ENCODE measurements at places on chromosomes 6 and 20.

- DNase-seq, result no peak
Measured at GRCh38 chr6:96059586-96059985, 43.8 kb downstream of the FUT9 start.

- DNase-seq, result no peak
Measured at GRCh38 chr6:22134308-22134707, 162.5 kb downstream of the PRL start.

GRCh38 chr6:68317366-68317765 lies 317.7 kb upstream of the ADGRB3 start:
- no peak for DNase-seq

DNA sequence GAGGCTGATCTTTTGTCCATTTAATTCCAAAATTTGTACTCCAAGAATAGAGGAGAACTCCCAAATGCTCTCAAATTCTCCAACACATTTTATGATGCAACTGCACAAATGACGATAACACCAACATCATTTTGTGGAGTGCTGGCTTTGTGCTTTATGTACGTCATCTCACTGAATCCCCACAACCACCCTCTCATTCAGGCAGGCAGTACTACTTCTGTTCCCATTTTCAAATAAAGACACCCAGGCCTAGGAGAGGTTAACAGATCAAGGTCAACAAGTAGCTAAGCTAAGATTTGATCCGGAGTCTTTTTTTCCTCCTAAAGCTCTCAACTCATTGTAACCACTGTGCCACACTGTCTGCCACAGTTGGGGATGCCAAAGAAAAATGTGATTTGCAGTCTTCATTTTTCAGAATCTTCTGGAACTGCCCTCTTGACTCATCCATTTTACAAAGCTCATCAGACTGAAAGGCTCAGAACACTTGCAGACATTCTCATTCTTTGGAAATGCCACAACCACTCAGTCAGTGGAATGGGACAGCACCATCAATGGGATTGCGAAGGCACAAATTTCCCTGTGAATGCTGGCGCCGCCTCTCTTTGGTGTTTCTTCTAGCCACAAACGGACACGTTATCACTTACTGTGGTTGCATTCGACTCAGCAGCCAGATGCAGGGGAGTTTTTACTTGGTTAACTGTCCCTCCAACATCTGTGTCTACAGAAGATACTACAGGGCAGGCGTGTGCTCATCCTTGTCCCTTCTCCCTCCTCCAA lies 184.4 kb downstream of the GJA10 start:
- DNase-seq, result no peak

GRCh38 chr20:48578397-48579098 lies 249.3 kb downstream of the PREX1 start:
- DNase-seq, result no peak

GRCh38 chr20:12061466-12061865 lies 143.8 kb downstream of the BTBD3 start:
- no peak for DNase-seq

DNA sequence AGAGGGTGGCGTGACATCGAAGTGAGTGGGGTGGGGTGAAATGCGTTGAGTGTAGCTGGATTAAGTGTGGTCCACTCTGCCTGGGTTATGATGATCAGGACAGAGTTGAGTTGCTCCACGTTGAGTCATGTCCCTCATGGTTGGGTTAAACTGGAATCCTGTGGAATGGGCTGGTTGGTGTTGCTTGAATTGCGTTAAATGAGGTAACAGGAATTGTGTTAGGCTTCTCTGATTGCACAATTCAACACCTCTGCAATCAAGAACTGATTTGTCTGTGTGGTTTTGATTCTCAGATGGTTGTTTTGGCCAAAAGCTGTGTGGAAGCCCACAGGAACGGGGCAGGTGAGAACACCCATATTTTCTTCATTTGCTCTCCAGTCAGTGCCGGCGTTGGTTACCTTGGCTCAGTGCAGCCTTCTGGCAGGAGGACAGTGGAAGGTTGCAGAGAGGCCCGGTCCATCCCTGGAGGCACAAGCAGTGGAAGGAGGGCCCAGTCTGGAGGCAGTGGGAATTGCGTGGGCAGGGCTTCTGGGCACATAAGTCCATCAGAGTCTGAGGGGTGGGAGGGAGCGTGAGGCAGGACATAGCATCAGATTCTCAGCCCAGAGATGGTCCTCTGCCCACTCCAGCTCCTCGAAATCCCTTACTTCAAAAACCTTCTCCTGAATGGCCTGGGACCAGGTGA lies 11.6 kb downstream of the NOTCH4 start:
- no peak for DNase-seq

DNA sequence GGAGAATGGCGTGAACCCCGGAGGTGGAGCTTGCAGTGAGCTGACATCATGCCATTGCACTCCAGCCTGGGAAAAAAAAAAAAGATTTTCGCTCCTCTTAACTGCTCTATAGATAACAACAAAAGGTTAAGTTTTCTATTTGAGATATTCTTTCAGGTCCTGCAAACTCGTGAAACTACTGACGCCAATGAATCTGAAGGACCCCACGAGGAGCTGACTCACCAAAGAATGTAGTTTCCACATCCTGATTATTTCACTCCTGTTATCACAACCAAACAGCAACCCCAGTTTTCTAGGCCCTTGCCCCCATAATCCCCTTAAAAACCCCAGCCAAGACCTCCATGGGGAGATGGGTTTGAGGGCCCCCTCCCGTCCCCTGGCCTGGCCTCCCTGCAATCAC lies 58.7 kb downstream of the OTOR start:
- DNase-seq, result no peak

GRCh38 chr6:53179961-53180651 lies 31.5 kb upstream of the GCM1 start:
- DNase-seq, result no peak

GRCh38 chr20:57559658-57560553 lies 1.0 kb upstream of the PCK1 start:
- no peak for DNase-seq

DNA sequence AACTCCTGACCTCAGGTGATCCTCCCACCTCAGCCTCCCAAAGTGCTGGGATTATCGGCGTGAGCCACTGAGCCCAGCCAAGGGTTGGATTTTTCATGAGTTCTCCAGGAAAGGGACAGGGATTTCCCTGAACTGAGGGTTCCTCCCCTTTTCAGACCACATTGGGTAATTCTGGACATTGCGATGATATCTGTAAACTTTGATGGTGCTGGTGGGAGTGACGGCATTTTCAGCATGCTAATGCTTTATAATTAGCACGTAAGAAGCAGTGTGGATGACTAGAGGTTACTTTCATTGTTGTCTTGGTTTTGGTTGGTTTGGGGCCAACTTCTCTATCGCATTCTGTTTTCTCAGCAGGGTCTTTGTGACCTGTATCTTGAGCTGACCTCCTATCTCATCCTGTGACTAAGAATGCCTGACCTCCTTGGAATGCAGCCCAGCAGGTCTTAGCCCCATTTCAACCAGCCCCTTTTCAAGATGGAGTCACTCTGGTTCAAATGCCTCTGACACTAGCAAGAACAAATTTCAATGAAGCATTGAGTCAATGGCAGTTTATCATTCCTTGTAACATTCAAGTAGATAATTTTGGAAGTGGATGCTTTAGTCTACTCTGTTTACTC lies 156.5 kb downstream of the TTLL2 start:
- DNase-seq, result no peak

- no peak for DNase-seq
Measured at GRCh38 chr6:73537677-73538076, 16.8 kb upstream of the EEF1A1 start.

DNA sequence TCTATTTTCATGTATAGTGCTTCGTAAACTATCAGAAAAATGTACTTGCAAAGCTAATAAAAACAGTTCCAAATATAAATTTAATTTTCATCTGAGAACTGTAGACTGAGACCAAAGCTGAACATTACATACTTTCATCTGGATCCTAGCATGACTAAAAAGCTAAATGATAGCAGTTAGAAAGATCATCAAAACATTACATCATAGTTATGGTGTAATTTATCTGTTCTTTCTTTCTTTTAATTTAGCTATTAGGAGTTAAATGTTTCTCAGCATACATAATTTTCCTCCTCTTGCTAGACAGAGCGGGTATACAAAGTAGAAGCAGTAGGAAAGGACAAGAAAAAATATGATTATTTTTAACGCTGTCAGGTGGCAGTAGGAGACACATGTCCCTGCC lies 164.2 kb upstream of the THEMIS start:
- DNase-seq, result no peak

DNA sequence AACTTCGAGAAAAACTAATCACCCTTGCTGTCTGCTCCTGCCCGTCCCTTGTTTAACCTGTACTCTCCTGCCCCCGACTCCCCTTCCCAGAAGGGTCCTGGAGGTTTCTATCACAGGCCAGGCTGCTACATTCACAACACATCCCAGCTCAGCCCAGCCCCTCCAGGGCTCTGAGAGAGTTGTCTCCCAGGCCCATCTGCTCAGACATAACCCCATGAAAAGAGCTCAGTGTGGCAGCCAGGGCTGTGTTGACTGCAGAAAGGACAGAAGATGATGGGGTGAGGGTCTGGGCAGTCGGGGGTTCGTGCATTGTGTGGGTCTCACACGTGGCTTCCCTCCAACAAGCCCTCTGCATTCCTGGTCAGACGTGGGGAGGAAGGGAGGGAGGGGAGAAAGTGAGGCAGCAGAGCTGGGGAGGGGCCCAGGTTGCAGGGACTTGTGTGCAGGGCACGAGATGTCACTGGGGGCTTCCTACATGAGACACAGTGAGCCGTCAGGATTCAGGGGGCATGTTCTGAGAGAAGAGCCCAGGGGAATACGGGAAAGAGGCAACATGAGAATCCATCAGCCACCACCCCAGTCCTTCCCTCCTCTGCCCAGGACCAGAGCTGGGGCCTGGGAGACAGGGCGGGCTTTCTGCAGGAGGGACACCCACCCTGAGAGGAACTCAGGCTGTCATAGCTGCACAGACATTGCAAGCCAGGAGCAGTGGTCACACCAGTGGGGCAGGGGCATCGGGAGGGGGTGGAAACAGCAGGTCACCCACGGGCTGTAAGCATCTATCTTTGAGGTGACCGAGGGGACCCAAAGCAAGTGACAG lies 372.9 kb downstream of the PREX1 start:
- DNase-seq, result no peak

DNA sequence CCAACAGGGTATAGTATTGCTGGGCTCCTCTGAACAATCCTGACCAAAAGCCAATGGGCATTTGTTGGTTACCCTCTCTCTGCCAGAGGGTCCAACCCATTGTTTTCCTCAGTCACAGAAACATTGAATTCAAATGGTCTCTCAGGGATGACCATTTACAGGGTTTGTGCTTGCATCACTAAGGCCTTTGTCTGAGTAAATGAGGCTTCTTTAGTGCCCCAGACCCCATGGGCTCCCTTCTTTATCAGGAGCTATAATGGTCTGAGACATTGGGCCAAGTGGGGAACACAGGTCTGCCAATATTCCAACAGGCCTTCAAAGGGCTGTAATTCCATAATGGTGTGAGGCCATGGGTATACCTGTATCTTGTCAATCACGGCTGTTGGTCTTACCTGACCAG lies 27.1 kb downstream of the GSTA2 start:
- DNase-seq, result no peak

DNA sequence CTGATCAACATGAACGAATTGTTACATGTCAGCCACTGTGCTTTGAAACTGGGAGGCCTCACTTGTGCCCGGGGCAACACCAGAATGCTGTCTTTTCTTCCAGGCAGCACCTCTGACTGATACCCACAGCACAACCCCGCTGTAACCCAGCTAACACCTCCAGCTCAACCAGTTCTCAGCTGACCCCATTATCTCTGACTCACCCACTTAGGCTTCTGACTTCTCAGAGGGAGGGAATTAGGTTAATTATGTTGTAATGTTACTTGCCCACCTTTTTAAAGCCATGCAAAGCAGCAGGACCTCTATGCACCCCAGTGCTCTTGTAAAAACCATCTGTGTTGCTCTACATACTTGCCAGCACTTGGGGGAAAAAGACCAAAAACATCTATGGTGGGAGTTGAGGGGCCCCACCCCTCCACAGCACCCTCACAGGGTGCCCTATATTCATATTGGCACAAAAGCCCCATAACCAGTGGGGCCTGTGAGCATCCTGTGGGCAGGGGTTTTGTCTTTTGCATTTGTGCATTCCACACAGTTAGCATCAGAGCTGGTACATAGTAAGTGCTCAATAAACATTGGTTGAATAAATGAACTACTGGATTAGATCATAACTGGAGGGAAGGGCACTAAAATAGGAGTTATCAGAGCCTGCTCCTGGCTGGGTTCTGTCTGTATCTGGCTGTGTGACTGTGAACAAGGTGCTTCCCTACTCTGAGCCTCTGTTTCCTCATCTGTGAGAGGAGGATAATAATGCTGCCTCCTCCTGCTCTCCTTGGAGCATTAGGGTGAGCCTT lies 22.3 kb downstream of the BNIP5 start:
- no peak for DNase-seq

DNA sequence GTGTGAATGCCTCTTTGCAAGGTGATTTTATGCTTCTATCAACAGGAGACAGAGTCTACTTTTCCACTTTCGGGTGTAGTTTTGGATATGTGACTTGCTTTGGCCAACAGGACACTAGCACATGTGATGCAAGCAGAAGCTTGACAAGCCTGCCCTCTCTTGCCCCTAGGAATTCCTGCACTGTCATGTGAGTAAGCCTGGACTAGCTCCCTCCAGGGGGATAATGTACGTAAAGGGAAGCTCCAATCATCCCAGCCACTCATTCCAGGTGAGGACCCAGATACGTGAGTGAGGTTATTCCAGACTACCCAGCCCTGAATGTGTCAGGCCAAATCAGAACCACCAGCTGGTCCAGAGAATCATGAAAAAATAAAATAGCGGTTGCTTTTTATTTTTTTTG lies 33.3 kb downstream of the BEND3 start:
- no peak for DNase-seq

DNA sequence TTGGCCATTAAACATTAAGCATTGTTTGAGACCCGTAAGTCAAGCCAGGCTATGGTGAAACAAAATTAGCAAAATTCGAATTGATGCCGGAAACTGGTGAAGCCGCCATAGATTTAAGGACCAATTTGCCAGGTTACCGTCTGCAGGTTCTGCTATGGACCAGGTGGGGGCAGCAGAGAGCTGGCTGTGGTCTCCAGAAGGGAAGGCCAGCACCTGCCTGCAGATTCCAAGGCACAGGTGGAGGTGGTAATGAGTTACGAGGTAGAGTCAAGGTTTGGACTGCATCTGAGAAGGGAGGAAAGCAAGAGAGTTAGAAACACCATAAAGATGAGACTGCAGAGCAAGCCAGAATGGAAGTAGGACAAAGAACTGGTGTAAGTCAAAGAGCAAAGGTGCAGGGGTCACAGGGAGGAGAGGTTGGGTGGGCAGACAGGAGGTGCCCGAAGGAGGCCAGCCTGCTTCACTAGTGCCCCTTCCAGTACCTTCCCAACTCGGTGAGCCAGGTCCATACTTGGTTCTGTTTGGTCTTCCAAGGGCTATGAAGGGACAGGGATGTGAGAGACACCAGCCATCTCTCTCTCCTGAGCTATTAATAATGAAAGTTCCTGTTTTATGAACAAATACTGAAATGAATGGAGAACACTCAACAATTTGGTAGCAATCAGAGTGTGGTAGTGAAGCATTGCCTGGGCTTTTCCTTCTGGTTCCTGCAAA lies 131.6 kb upstream of the ESR1 start:
- peak; percentile 35 for DNase-seq

DNA sequence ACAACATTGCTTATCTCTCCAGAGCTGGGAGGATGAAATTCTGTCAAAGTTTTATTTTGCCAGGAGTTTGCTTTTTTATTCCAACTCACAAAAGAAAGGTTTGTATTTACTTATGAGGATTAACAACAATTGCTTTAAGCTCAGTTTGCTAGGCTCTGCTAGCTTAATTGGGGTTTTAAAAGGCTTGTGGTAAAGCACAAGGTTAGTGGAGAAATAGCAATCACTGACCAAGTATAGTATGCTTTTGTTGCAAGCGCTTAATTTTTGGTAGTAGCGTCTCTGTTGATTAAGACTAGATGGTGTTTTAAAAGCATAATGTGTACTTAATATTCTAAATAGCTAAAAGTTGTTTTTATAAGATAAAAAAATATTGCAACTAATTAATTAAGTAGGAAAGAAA lies 45.7 kb downstream of the TINAG start:
- no peak for DNase-seq
